Stimulated activated CD8-positive, alpha-beta memory T cell treated with anti-CD3 and anti-CD28 coated beads, Interleukin-2, amount 100 ng/mL, for 1 hour (primary cell): ENCODE measurements at places on chromosomes 4 and X.

DNA sequence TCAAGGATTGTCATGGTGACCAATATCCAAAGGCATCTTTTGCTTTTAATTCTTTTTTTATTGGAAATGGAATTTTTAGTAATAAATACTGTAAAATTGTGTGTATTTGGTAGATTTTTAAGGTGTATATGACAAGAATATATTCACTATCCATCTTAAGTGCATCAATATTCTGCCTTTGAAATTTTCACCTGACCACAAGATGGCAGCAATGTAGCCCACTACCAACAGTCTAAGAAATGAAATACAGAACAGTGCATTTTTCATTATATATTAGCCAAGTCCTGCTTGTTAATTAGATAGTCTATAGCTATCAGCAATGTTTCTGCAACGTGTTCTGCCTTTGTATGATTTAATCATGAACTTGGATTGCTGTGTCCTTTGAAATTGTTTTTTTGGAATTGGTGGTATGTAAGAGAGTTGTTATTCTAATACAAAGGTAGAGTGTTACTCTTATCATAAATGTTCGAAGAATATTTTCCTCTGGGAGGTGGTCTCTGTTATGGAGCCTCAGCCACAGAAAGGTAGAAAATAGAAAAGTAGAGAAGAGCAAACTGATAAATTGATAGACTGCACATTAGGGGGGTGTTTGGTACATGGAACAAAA lies 38.2 kb downstream of the HPGDS start:
- no peak for DNase-seq

- DNase-seq, result no peak
Observed at GRCh38 chr4:164768516-164768915, 14.6 kb downstream of the SMIM31 start.

DNA sequence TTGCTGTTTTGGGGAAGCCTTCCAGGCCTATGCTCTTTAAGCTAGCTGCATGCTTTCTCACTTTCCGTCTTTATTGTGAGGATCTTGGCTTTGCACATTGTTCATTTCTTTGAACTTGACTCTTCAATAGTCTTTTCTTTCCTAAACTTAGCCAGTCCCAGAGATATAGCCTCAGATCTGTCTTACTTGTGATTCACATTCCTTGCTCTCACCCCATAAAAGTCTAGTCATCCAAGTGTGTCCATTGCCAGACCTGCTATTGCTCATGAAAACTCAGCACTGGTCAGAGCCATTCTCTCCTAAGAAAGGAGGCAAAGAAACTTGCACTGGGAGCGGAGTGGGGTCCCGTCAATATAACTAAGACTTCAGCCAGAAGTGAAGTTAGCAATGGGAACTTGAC lies 275.0 kb upstream of the CTSO start:
- no peak for DNase-seq

DNA sequence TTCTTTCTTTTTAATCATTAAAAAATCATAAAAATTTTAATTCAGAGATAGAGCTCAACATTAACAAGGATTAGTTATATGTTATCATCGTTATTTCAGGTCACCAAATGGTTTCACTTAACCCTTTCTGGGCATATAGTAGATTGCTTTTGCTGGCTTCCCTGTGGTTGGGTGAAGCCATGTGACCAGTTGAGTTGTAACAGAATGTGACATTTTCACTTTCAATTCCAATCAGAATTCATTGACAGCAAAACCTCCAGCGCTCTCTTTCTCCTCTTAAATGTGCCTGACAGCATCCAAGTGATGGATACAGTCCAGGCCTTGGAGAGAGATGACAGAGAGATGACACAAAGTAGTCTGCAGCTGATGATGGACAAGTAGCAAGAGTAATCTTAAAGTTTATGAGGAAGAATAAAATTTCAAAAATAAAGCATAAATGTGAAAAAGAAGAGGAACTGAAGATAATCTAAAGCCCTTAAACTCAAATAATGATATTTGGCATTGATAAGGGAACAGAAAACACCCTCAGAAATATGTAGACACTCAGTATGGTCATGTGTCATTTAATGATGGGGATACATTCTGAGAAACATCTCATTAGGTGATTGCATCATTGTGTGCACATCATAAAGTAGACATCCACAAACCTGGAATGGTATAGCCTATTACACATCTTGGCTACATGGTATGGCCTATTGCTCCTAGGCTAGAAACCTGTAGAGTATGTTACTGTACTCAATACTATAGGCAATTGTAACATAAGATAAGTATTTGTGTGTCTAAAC lies 92.3 kb upstream of the QRFPR start:
- DNase-seq, result no peak

DNA sequence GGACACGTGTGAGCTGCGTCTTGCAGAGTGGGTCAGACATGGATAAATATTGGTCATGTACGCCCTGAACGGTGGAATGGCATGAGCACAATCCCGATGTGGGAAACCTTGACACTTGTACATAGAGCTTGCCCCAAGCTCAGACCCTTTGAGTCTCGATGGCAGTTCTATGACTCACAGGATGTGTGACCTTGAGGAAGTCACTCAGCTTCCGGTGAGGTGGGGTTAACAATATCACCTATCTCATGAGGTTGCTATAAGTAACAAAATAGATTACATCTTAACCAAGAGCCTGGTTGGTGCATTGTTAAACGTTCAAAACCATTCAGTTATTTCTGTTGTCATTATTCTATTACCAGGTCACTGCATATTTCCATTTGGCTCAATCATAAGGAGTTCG lies 109.1 kb upstream of the TBL1X start:
- DNase-seq, result no peak

DNA sequence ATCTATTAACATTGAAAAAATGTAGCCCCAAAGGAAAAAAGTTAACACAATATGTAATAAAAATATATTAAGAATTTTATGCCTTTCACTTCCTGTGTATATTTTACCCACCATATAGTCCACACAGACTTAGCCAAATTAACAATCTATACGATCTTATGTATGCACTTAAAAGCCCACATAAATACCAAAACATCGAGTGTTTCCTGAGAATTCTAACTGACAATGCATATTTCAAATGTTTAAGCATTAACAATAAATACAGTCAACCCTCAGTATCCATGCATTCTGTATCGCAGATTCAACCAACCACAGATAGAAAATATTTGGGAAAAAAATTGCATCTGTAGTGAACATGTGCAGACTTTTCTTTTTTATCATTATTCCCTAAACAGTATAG lies 226.8 kb downstream of the COL25A1 start:
- DNase-seq, result no peak

DNA sequence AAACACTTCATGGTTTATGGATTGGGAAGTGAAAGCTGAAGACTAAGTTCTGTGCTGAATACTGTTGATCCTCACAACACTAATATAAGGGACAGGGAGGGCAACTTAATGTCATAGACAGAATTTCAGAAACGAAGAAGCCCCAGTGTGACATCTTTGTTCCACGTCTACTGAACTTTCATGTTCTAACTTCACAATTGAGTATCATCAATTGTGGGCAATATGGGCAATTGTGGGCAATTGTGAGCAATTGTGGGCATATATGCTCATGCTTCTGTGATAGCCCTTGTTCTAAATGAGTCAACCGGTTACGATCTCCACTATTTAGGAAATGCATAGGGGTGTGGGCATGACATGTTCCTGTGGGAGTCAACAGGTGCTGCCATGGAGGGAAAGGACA lies 33.7 kb downstream of the CYBB start:
- DNase-seq, result no peak

DNA sequence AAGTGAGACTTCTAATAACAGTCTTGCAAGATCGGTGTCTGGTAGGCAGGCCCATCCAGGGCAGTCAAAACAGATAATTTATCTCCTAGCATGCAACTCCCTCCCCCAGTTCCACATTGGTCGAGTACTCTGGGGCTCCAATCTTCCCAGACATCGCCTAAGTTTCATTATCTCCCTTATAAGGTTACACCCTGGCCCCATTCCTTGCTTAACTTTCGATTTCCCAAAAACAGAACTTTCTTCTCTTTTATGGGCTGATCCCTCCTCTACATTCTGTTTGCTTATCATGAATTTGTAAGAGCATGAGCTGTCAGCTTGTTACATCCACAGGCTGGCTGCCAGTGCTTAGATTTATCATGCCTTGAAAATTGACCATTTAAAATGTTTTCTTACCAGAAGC lies 471.3 kb downstream of the TECRL start:
- no peak for DNase-seq

DNA sequence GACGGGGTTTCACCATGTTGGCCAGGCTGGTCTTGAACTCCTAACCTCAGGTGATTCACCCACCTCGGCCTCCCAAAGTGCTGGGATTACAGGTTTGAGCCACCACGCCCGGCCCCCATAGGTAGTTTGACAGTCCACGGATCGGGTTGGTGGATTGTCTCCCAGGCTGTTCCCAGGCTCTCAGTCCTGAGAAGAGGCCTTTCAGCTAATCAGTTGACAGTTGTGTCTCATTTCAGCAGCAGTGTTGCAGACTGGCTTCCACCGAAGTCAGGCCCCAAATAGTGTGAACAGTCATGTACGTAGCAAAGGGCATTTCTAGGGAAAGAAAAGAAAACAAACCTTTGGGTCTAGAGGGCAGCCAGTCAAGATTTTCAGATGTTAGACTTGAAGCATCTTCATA lies 102.4 kb upstream of the TLR3 start:
- DNase-seq, result no peak

GRCh38 chr4:47278631-47279030 lies 184.9 kb downstream of the COMMD8 start:
- no peak for DNase-seq

GRCh38 chrX:72123471-72124185 lies 8.1 kb downstream of the RTL5 start:
- no peak for DNase-seq

- no peak for DNase-seq
Observed at GRCh38 chr4:118787844-118788380, 48.0 kb downstream of the SEC24D start.

DNA sequence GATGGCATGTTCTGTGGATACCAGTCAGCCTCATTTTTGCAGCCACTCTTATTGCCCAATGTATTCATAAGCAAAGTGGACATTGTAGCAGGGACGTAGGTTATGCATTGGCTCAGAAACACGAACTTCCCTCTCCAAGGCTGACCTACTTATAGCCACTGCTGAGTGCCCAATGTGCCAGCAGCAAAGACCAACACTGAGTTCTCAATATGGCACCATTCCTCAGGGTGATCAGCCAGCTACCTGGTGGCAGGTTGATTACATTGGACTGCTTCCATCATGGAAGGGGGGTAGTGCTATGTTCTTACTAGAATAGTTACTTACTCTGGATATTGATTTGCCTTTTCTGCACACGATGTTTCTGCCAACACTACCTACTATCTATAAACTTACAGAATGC lies 306.9 kb downstream of the KCNIP4 start:
- no peak for DNase-seq

GRCh38 chr4:959338-960139 lies 13.8 kb downstream of the DGKQ start:
- DNase-seq, result no peak

- no peak for DNase-seq
Observed at GRCh38 chr4:85905761-85906160, 430.8 kb downstream of the ARHGAP24 start.

- DNase-seq, result no peak
Observed at GRCh38 chr4:141301216-141301615, 80.5 kb downstream of the ZNF330 start.

DNA sequence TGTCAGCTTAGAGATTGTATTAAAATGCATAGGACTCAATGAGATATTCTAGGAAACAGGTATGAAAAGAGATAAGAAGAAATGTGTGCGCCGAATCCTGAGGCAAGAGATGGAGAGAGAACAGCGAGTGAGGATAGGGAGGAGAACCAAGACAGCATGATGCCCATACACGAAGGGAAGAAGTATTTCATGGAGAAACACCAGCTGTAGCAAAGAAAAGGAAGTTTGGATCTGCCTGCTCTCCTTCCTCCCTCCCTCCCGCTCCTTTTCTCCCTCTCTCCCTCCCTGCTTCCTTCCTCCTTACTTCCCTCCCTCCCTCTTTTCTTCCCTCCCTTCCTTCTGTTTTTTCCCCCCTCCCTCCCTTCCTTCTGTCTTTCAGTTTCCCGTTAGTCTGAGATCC lies 318.6 kb upstream of the TAPT1 start:
- no peak for DNase-seq

- no peak for DNase-seq
Observed at GRCh38 chr4:119739796-119740195, 111.2 kb upstream of the PDE5A start.

DNA sequence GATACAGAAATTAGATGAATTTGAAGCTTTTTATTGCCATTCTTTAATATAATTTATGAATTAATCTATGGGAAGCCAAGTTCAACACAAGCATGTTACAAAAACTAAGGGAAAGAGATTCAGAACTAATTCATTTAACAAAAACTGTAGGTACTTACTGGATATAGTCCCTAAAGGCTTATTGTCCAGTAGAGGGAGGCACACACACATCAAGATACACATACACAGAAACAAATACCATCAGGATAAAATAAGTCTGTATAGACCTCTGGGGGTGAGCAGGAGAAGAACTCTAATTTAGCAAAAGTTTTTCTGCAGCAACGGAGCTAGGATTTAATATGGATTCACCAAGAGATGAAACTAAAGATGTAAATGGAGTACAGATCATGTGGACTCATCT lies 83.0 kb upstream of the IL13RA1 start:
- DNase-seq, result no peak

- DNase-seq, result no peak
Observed at GRCh38 chr4:48431401-48431800, 51.7 kb upstream of the SLC10A4 start.

GRCh38 chr4:145619639-145619996 lies 433 bp downstream of the MMAA start:
- no peak for DNase-seq

- no peak for DNase-seq
Observed at GRCh38 chr4:183541752-183542040, 36.8 kb downstream of the ING2 start.

DNA sequence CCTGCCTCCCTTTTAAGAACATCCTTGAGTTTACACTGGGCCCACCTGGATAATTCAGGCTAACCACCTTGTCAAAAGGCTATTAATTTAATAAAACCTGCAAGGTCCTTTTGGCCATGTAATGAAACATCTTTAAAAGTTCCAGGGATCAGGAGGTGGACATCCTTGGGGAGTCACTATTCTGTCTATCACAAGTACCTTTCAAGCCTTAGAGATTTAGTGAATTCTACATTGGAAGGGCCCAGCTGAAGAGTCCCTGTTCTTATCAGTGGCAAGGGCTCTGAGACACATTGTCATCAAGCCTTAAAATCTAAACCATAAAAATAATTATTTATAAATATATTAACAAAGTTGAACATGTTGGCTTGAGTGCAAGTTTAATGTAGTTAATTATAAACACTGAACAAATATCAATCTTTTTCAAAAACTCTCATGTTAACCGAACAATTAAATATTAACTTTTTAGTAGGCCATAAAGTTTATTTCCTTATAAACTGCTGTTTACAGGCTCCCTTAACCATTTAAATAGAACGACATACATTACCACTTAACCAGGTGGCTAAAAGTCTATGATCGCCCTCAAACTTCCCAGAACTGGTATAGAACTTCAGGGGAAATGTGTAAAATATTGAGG lies 104.4 kb upstream of the CBR4 start:
- DNase-seq, result no peak
